ENCODE measurements at places on chromosomes 7 and 10. TPM values are rescaled to one million over a fixed set of nuclear protein-coding genes. Genes with fewer than 3 reads are reported as not detected.

GRCh38 chr7:49322476-49322875 lies 398.1 kb downstream of the CDC14C start:
- H3K4me1 ChIP-seq: no peaks in the 10 kb centered on the region
- no peak overlapping the region for H3K4me3 ChIP-seq
- no peaks in the 10 kb centered on the region for H3K36me3 ChIP-seq
- H3K27me3 ChIP-seq: no peaks in the 10 kb centered on the region

GRCh38 chr7:155361947-155362346 lies 64.3 kb downstream of the INSIG1 start:
- peaks cover 22% of the 10 kb centered on the region for H3K27me3 ChIP-seq
- no peak overlapping the region for H3K27ac ChIP-seq
- DNase-seq: no peak
- H3K4me3 ChIP-seq: no peak overlapping the region

DNA sequence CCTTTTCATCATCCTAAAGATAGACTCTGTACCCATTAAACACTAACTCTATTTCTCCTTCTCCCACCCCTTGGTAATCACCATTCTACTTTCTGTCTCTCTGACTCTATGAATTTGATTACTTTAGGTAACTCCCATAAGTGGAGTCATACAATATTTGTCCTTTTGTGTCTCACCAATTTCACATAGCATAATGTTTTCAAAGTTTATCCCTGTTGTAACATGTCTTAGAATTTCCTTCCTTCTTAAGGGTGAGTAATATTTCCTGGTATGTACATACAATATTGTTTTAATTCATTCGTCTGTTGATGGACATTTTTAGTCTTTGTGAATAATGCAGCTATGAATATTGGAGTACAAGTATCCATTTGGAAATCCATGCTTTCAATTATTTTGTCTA lies 50.9 kb upstream of the CDCA7L start:
- peaks cover 4% of the 10 kb centered on the region for H3K4me1 ChIP-seq
- H3K27me3 ChIP-seq: peaks cover 18% of the 10 kb centered on the region
- no peak overlapping the region for H3K27ac ChIP-seq
- no peak overlapping the region for H3K4me3 ChIP-seq

DNA sequence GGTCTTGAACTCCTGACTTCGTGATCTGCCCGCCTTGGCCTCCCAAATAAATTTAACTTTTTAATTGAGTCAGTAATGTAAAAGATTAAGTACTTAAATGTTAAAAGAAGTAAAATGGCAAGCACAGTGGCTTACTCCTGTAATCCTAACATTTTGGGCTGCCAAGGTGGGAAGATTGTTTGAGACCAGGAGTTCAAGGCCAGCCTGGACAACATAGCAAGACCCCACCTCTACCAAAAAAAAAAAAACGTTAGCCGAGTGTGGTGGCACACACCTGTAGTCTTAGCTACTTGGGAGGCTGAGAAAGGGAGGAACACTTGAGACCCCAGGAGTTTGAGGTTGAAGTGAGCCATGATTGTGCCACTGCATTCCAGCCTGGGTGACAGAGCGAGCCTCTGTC lies 26.1 kb downstream of the PHTF2 start:
- no peak for DNase-seq
- H3K27me3 ChIP-seq: no peaks in the 10 kb centered on the region
- peaks cover 37% of the 10 kb centered on the region for H3K36me3 ChIP-seq
- H3K4me3 ChIP-seq: no peak overlapping the region
- H3K4me1 ChIP-seq: peaks cover 16% of the 10 kb centered on the region

- H3K4me3 ChIP-seq: no peak overlapping the region
- H3K27ac ChIP-seq: no peak overlapping the region
- no peak for DNase-seq
Measured at GRCh38 chr7:31603046-31603445, 84.0 kb upstream of the PPP1R17 start.

GRCh38 chr7:108158776-108159175 lies 28.6 kb upstream of the LAMB4 start:
- H3K4me1 ChIP-seq: no peaks in the 10 kb centered on the region
- H3K27me3 ChIP-seq: peaks cover 8% of the 10 kb centered on the region
- no peak for DNase-seq

DNA sequence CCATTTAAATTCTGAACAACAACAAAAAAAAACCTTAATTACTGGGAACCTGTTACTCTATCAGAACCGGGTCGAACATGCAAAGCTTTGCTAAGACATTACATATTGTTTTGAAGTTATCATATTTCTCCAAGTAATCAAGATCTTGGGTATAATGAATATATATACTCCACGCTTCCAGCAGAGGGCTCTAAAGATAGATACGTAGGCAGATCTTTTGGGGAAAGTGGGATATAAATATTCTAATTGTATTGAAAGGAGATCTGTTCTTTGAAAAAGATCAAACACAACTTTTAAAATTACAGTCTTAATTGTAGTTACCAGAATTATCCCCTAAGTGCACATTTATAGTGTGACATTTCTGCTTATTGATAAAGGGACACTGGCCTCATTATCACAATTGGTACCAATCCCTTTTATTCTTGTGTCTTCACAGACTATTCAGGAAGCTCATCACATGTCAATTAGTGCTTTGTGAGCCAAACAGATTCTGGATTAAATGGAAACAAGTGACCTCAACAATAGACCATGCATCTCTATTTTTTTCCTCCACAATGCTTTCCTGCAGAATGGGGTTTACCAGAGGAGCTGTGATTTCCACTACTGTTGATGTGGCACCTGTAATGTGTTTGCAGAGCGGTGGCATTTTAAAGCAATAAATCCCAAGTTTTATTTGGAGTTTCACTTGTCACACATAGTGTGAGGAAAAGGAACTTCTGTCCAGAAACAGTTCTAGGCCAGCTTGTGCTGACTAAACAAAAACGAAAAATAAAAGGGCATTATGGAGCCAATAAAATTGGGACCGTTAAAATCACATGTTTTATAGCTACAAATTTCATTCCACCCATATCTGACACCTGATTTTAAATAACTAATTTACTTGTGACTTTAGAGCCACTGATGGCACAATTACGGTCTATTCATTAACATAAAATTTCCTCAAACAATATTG lies 122.4 kb downstream of the CTTNBP2 start:
- H3K4me1 ChIP-seq: no peaks in the 10 kb centered on the region
- H3K4me3 ChIP-seq: no peak overlapping the region
- no peak overlapping the region for H3K27ac ChIP-seq
- H3K27me3 ChIP-seq: no peaks in the 10 kb centered on the region
- no peaks in the 10 kb centered on the region for H3K36me3 ChIP-seq

DNA sequence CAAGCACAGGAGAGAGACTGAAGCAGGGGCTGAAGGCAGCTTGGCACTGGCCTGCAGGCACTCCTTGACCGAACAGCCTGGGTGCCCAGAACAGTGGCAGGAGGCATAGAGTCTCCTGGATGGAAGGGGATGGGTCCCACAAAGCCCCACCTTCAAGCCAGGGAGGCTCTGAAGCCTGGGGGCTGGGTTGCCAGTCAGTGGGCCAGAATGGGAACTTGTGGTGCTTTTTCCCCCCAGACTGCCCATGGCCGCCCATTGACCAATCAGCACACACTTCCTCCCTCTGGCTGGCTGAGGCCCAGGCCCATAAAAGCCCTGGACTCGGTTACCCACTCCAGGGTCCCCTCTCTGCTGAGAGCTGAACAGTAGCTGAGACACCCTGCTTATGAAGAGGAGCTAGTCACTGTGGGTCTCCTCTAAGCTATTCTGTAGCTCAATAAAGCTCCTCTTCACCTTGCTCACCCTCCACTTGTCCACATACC lies 109.6 kb downstream of the ELAPOR2 start:
- H3K27me3 ChIP-seq: peaks cover 8% of the 10 kb centered on the region
- H3K36me3 ChIP-seq: no peaks in the 10 kb centered on the region
- no peak overlapping the region for H3K4me3 ChIP-seq
- H3K27ac ChIP-seq: no peak overlapping the region

DNA sequence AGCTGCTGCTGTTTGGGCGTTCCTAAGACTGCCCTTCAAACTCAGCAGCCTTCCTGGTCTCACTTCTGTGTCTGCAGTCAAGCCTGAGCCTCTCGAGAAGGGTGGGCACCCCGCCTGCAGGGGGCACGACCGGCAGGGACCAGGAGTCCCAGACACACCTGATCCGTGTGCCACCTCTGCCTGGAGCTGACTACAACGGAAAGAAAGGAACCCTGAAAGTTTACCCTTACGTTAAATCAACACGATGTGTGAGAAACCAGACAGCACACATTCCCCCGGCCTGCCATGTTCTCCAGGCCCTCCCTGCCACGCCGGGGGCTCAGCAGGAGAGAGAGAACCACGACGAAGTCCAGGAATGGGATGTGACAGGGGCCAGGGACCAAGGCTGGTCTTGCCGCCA lies 5.0 kb downstream of the MAD1L1 start:
- H3K27me3 ChIP-seq: no peaks in the 10 kb centered on the region
- H3K4me1 ChIP-seq: peaks cover 10% of the 10 kb centered on the region
- H3K36me3 ChIP-seq: no peaks in the 10 kb centered on the region
- H3K4me3 ChIP-seq: no peak overlapping the region
- no peak overlapping the region for H3K27ac ChIP-seq

GRCh38 chr7:3215624-3216585 lies 85.1 kb upstream of the SDK1 start:
- no peak overlapping the region for H3K4me3 ChIP-seq
- no peaks in the 10 kb centered on the region for H3K36me3 ChIP-seq
- no peak overlapping the region for H3K27ac ChIP-seq
- H3K4me1 ChIP-seq: no peaks in the 10 kb centered on the region
- H3K27me3 ChIP-seq: peaks cover 27% of the 10 kb centered on the region
- no peak for DNase-seq

DNA sequence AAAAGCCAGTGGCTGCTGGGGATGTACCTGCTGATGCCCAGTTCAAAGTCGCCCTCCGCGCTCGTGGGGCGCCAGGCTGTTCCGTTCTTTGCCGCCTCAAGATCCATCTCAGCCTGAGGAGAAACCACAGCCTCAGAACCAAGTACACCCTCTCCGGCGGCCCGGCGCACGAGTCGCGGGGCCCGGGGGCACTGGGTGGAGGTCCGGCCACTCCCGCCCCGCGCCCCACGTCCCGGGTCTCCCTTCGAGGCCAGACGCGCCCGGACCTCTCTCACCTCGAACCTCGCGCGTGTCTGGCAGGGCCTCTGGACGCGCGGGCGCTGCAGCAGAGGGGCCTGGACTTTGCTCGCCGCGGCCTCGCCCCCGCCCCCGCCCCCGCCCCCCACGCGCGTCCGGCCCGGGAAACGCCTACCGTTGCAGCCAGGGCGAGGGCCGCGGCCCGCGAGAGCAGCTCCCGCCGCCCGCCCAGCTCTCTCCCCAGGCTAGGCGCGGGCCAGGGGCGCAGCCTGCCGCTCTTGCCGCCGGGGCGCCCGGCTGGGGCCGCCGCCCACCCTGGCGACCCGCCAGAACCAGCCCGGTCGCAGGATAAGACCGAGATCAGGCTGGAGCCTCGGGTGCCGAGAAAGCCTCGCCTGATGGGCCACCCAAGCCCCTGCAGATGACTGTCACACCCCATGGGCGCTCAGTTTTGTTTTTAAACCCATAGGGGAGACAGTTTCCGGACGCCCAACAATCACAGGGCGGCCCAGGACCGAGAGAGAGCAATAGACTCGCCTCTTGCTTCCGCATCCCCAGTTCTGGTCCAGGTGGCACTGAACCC lies at the start of gene ABCB4:
Gene ABCB4, minus strand, starts transcription at position 322 of the 820 bp plus-strand sequence. Its CDS starts 215 bp downstream, at position 107.
- peaks cover 5% of the 10 kb centered on the region for H3K4me1 ChIP-seq
- peaks cover 21% of the 10 kb centered on the region for H3K27me3 ChIP-seq
- H3K36me3 ChIP-seq: no peaks in the 10 kb centered on the region
- no peak for DNase-seq

DNA sequence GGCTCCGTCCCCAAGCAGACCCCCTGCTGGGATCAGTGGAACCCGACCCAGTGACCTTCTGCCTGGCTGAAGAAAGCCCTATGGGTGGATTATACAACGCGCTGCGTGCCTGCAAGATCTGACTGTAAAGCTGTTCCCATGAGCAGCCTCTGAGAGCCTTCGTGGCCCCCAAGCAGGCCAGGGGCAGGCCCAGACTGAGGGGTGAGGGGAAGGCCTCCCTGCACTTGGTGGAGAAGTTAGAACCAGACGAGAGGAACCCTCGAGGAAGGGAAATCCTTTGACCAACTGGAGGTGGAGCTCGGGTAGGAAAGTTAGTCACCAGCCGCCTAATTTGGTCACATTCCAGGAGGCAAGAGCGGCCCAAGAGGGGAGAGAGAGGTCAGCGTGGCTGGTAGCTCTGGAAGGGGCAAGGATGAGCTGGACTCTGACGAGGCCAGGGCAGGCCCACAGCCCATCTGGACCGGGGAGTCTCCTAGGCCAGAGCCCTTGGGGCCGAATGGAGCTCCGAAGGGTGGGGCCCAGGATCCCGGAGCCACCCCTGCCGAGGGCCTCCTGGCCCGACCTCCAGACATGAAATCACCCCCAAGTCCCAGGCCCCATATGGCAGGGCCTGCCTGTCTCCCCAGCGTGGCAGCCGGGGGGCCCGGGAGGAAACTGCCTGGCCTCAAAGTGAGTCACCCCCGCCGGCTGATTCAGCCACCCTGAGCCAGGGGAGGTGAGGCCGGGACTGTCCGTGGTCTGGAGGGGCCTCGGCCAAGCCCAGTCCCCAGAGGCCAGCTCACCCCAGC lies 23.3 kb upstream of the PDGFA start:
- no peaks in the 10 kb centered on the region for H3K4me1 ChIP-seq
- H3K36me3 ChIP-seq: no peaks in the 10 kb centered on the region

DNA sequence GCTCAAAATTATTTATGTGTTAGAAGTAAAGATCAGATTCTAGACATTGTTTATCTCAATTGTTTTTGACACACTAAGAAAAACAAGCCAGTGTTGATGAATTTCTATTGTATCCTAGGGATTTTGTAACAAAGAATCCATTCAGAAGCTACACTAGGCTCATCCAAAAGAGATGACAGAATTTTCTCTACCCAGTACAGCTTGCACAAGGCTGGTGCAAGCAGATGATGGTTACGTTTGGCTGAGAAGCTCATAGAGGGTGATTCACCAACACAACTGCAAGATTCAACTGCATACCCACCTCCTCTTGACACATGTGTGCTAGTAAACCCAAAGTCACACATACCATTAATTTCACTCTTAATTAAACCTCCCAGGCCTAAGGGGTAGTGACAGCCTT lies 20.8 kb downstream of the GRM3 start:
- no peaks in the 10 kb centered on the region for H3K36me3 ChIP-seq
- no peak for DNase-seq
- H3K27ac ChIP-seq: no peak overlapping the region
- H3K4me3 ChIP-seq: no peak overlapping the region

DNA sequence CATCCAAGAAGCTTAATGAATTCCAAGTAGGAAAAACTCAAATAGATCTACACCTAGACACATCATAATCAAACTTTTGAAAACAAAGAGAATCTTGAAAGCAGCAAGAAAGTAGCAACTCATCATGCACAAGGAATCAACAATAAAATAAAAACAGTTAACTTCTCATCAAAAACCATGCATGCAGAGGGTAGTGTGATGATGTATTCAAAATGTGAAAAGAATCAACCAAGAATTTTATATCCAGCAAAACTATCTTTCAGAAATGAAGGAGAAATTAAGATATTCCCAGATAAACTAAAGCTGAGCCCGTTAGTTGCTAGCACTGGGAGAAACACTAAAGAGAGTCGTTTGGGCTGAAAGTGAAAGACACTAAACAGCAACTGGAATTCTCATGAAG lies 4.3 kb upstream of the PARP12 start:
- H3K27me3 ChIP-seq: no peaks in the 10 kb centered on the region
- peaks cover 6% of the 10 kb centered on the region for H3K4me1 ChIP-seq
- no peak overlapping the region for H3K27ac ChIP-seq
- peaks cover 30% of the 10 kb centered on the region for H3K36me3 ChIP-seq
- no peak for DNase-seq
- no peak overlapping the region for H3K4me3 ChIP-seq

ZDHHC6 gene
- total RNA-seq: 52.8 TPM

PLEKHS1 gene
- total RNA-seq: 0.12 TPM

DEPP1 gene
- total RNA-seq: 0.31 TPM

FAM185A gene
- 8.2 TPM for total RNA-seq

PODXL gene
- total RNA-seq: 1.6 TPM

LIPJ gene
- total RNA-seq: not detected

HOXA7 gene
- not detected for total RNA-seq

COL17A1 gene
- not detected for total RNA-seq
